ENCODE measurements at places on chromosomes 3 and 15.

- no peak for DNase-seq
These were observed 275.5 kb downstream of the FAM43A start for GRCh38 chr3:194961149-194961548.

GRCh38 chr3:142500211-142500610 is 52.4 kb upstream of the XRN1 start:
- no peak for DNase-seq

GRCh38 chr3:144444546-144444945 is 472.9 kb downstream of the DIPK2A start:
- DNase-seq, result no peak

- DNase-seq, result no peak
These were observed 80.6 kb downstream of the MFSD1 start for GRCh38 chr3:158882445-158882844.

DNA sequence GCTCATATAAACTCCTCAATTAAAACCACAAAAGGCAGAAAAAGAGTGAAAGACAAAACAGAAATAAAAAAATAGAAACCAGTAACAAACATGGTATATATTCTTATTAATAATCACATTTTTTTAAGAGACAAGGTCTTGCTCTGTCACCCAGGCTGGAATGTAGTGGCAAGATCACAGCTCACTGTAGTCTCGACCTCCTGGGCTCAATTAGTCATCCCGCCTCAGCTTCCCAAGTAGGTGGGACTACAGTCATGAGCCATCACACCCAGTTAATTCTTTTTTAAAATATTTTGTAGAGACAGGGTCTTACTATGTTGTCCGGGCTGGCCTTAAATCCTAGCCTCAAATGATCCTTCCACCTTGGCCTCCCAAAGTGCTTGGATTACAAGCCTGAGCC is 37.1 kb downstream of the FAM240A start:
- no peak for DNase-seq

GRCh38 chr15:64023220-64023619 is 23.1 kb downstream of the DAPK2 start:
- no peak for DNase-seq

DNA sequence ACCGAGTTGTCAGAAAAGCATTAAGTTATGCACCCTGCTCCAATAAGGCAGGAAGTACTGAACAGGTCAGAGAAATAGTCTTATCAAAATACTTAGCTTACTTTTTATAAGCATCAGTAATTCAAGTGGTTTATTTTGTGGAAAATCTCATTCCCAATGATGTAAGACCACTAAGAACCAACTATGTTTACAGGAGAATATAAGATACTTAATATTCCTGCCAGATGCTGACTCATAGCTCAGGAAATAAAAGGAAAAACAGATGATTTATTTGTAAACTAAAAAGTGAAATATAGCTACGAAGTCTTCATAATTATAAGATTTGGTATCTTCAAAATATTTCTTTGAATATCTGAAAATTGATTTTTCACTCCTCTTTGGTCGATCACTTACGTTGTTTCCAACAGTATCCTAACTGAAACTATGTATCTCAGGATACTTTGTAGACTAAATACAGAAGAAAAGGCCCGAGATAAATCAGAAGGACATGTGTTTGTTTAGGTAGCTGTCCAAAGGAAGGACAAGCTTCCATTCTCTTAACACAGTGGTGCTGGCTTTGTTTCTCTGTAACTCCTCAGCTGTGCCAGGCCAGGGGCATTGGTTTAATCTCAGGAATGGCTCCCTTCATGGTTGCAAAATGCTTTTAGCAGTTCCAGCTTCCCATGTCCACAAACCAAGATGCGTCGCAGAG is 295.8 kb downstream of the GBE1 start:
- no peak for DNase-seq

All from NCI-H446 (cell line).